Breast epithelium (tissue), 4 donors: ENCODE measurements at places on chromosomes 5 and 9. TPM values are rescaled to one million over a fixed set of nuclear protein-coding genes. Genes with fewer than 3 reads are reported as not detected.

The NSG2 gene
- total RNA-seq, result not detected

The CHSY3 gene
- 4.9 TPM for total RNA-seq

The C5orf58 gene
- total RNA-seq, result 0.80 TPM

The MRPL36 gene
- 41.6 TPM for total RNA-seq

- H3K27me3 ChIP-seq, result peaks cover under 1% of the 10 kb centered on the region
- no peak for DNase-seq
- no peak overlapping the region for H3K27ac ChIP-seq
- H3K4me1 ChIP-seq, result no peaks in the 10 kb centered on the region
Observed at GRCh38 chr9:133509179-133510083, 15.3 kb downstream of the MYMK start.

GRCh38 chr9:88651682-88652633, 117.0 kb downstream of the NXNL2 start:
- no peaks in the 10 kb centered on the region for H3K4me1 ChIP-seq
- DNase-seq, result peak; percentile 58
- H3K27ac ChIP-seq, result peak overlapping the region; percentile 35
- no peaks in the 10 kb centered on the region for H3K27me3 ChIP-seq

- no peaks in the 10 kb centered on the region for H3K27me3 ChIP-seq
- no peaks in the 10 kb centered on the region for H3K36me3 ChIP-seq
- peak overlapping the region; percentile 100 for H3K4me3 ChIP-seq
- no peak for DNase-seq
- peak overlapping the region; percentile 100 for H3K27ac ChIP-seq
Observed at GRCh38 chr5:173056783-173057061, 570 bp downstream of the CREBRF start.

DNA sequence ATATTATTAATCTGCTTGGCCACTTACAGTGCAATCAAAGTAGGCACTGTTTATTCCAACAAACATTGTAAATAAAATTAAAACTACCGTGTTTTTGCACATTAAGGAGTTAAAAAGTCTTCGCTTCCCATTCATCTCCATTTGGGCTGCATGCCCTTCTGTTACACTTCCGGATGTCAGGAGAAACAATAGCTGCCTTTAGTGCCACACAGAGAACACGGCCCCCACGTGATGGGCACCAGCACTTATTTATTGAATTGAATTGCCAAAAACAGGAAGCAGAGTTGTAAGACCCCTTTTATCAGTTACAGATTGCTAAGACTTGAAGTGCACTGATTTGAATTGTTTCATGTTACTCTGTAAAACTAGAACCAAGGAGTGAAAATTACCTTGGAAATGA, 80.4 kb downstream of the LHFPL2 start:
- H3K36me3 ChIP-seq, result no peaks in the 10 kb centered on the region
- peaks cover 3% of the 10 kb centered on the region for H3K4me1 ChIP-seq
- no peak overlapping the region for H3K4me3 ChIP-seq

- no peak overlapping the region for H3K4me3 ChIP-seq
- no peaks in the 10 kb centered on the region for H3K36me3 ChIP-seq
- peaks cover 15% of the 10 kb centered on the region for H3K4me1 ChIP-seq
- DNase-seq, result no peak
- peak overlapping the region; percentile 62 for H3K27ac ChIP-seq
Observed at GRCh38 chr5:150527038-150527437, 19.1 kb downstream of the NDST1 start.
